ENCODE measurements at places on chromosomes 13 and 19. TPM values are rescaled to one million over a fixed set of nuclear protein-coding genes. Genes with fewer than 3 reads are reported as not detected.

DNA sequence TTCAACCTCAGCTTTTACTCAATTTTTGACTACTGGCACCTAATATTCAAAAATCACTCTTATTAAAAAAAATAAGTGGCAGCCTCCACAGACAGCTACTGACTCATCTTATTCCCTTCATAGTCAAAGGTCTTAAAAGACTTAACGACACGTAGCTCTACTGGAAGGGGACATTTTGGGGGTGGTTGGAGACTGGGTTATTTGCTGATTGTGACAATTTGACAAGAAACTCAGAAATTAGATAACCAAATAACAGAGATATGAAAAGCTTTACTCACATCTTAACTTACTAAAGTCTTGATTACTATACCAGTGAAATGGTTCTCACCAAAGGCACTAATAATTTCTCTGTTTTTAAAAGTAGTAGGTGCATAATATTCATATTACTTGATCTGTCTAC, 25.7 kb downstream of the UGGT2 start:
- DNase-seq: no peak
- H3K36me3 ChIP-seq: no peaks in the 10 kb centered on the region
- no peaks in the 10 kb centered on the region for H3K27me3 ChIP-seq
- H3K27ac ChIP-seq: no peak overlapping the region
- H3K4me1 ChIP-seq: no peaks in the 10 kb centered on the region
- no peak overlapping the region for H3K4me3 ChIP-seq

- H3K4me3 ChIP-seq: no peak overlapping the region
- peaks cover 33% of the 10 kb centered on the region for H3K36me3 ChIP-seq
- no peaks in the 10 kb centered on the region for H3K27me3 ChIP-seq
- no peak overlapping the region for H3K27ac ChIP-seq
Measured at GRCh38 chr13:95243207-95243606, 58.0 kb downstream of the ABCC4 start.

DNA sequence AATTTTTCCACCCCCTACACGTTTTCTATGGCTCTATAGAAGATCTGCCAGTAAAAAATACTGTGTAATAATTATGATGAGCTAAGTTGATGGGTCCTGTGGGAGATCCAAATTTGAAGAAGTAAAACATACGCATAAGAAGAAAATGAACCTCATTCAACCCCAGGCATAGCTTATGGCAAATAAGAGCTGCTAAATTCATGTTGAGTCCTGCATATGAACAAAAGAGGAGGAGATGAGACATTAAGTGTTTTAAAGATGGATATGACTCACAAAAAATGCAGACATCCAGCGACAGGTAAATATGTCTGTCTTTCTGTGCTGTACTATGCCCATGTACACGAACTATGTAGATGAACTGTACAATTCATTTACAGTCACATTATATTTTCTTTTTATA, 101.9 kb downstream of the LIG4 start:
- no peak overlapping the region for H3K27ac ChIP-seq
- no peaks in the 10 kb centered on the region for H3K36me3 ChIP-seq
- DNase-seq: no peak
- no peak overlapping the region for H3K4me3 ChIP-seq
- no peaks in the 10 kb centered on the region for H3K4me1 ChIP-seq
- no peaks in the 10 kb centered on the region for H3K27me3 ChIP-seq

GRCh38 chr13:88863116-88863515, 1191.9 kb downstream of the SLITRK5 start:
- H3K27ac ChIP-seq: no peak overlapping the region
- H3K4me3 ChIP-seq: no peak overlapping the region
- H3K27me3 ChIP-seq: no peaks in the 10 kb centered on the region
- H3K36me3 ChIP-seq: no peaks in the 10 kb centered on the region
- no peak for DNase-seq

GRCh38 chr19:12034198-12034597, 1.3 kb downstream of the ZNF433 start:
- H3K27me3 ChIP-seq: no peaks in the 10 kb centered on the region
- no peak for DNase-seq
- peaks cover 8% of the 10 kb centered on the region for H3K4me1 ChIP-seq
- H3K4me3 ChIP-seq: peak overlapping the region; percentile 98
- no peak overlapping the region for H3K27ac ChIP-seq
- no peaks in the 10 kb centered on the region for H3K36me3 ChIP-seq

DNA sequence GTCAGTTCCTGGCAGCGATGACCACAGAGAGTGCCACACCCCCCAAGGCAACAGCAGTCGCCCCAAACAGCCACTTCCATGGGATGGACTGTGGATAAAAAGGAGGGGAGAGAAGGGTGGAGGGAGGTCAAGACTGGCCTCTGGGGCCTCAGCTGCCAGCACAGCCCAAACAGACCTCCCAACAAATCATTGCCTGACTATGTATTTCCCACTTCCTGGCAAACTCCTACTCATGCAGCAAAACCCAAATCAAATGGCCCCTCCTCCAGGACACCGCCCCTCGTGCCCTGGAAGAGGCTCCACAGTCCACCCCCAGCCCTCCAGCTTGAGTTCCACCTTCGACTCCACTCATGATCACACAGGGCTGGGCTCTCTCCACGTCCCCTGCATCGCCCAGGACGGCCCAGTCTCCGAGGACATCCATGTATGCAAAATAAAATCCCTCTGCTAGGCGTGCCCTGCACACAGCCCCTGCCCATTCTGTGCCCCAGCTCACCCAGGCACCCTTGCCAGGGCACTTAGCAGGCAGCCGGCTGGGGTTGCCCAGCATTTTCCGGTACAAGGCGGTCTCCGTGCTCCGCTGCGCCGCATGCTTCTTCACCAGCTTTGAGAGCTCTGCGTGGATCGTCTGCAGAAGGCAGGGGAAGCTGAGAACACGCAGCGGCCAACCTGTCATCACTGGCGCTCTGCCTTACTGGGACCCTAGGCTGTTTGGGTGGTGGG, 10.5 kb upstream of the ELL start:
- H3K36me3 ChIP-seq: peaks cover 58% of the 10 kb centered on the region
- no peak for DNase-seq
- no peak overlapping the region for H3K27ac ChIP-seq
- no peaks in the 10 kb centered on the region for H3K4me1 ChIP-seq

- no peak overlapping the region for H3K27ac ChIP-seq
- no peaks in the 10 kb centered on the region for H3K27me3 ChIP-seq
- H3K4me3 ChIP-seq: no peak overlapping the region
- DNase-seq: peak; percentile 37
Measured at GRCh38 chr13:112880221-112880641, 88.8 kb upstream of the MCF2L start.

DNA sequence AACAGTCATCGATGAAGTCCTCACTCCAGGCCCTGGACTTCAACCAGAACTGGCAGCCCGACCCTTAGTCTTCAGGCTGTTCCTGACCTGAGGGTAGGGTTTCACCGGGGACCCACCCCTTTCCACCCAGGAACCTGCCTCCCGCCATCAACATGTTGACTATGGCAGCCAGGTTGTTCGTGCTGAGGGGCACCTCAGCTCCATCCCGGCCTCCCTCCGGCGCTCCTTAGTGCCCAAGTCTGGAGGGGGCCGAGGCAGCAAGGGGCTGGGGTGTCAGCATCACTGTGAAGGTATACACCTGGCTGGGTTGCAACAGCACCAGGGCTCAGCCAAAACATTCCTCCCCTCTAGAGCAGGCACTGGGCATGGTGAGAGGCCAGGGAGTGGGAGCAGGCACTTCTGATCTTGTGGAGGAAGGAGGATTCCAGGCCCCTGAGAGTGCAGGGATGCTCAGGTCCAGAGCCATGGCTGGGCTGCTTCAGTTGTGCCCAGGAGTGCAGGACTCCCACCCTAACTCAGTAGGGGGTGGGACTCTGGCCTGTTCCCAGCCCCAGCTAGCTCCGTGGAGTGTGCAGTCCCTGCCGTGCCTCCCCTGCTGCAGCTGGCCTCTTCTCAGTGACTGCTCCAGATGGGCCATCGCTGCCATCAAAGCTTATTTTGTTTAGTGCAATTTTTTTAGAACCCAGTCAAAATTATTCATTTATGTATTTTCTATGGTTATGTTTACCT, 1445.9 kb downstream of the PCDH9 start:
- H3K4me1 ChIP-seq: no peaks in the 10 kb centered on the region
- H3K4me3 ChIP-seq: no peak overlapping the region
- no peak overlapping the region for H3K27ac ChIP-seq

DNA sequence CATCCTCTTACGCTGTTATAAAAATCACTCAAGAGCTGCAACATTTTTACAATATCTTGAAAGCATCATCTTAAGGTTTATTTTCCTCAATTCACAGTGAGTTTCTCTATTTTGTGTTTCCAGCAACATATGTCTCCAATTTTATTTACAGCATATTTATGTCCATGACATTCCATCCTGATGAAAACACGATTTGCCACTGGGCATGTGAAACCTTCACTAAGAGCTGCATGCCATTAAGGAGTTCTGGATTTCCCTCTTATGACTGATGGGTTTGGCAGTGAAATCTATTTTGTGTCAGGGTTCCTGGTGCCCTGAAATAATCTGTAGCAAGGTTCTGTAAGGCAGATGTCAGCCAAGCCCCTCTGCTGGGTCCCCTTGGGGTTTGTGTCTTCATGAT, 527.6 kb upstream of the KLF12 start:
- no peak overlapping the region for H3K4me3 ChIP-seq
- H3K4me1 ChIP-seq: no peaks in the 10 kb centered on the region
- H3K36me3 ChIP-seq: no peaks in the 10 kb centered on the region
- no peak overlapping the region for H3K27ac ChIP-seq
- H3K27me3 ChIP-seq: no peaks in the 10 kb centered on the region
- no peak for DNase-seq

CGB2 gene
- not detected for total RNA-seq

All from psoas muscle (tissue), 8 donors.